Ammon's horn (tissue), 1 donor: ENCODE measurements at places on chromosomes 13 and 19.

DNA sequence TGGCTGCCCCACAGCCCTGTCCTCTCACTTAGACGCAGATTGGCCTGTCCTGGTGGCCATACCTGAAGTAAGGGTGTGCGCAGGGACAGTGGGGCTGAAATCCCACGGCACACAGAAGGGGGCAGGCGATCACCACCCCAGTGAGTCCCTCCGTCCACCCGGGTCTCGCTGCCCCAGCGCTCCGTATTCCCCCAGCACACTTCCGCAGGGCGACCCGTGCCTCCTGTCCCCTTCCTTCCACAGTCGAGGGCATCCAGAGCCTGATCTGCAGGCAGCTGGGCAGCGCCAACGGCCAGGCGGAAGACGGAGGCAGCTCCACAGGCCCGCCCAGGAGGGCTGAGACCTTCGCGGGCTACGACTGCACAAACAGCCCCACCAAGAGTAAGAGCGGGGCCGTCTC is 25.3 kb downstream of the PEX11G start:
- no peak for DNase-seq

DNA sequence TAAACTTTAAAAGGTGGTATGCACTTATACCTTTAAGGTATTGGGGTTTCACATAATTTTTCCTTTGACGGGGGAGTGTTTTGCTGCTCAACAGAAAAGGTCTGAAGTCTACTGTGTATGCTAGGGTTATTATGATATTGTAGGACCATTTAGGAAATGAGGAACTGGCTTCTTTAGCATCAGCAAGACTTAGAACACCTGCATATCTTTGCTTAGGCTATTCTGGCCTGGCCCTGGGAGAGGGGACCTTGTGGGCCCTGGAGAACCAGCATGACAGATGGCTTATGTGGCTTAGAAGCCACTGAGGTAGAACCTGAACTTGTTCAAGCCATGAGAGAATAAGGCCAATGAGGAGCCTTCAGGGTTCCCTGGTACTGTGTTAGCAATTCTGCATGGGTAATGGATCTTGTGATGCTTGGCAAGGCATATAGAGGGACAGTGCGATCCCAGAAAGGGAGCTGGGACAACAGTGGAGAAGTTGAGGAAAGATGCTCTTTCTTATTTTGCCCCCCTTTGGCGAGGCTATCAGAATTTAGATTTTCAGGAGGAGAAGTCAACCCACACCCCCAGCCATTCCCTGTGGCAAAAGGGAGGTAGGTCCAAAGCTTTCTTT is 4.3 kb downstream of the RGCC start:
- DNase-seq: no peak

DNA sequence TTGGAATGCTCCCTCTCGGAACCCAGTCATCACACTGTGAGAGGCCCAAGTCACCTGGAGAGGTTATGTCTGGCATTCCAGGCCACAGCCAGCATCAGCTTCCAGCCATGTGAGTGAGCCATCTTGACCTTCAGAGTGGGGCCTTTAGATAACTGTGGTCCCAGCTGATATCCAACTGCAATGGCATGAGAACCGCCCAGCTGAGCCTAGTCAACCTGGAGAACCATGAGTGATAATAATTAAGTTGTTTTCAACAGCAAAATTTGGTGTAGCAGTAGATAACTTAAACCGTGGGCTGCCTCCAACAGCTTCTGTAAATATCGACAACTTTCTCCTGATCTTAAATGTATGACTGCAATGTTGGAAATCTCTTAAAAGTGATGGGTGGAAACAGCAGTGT is 24.6 kb downstream of the DYRK1B start:
- DNase-seq: no peak

- DNase-seq: no peak
Measured at GRCh38 chr19:54444737-54445136, 4.3 kb upstream of the LENG8 start.

DNA sequence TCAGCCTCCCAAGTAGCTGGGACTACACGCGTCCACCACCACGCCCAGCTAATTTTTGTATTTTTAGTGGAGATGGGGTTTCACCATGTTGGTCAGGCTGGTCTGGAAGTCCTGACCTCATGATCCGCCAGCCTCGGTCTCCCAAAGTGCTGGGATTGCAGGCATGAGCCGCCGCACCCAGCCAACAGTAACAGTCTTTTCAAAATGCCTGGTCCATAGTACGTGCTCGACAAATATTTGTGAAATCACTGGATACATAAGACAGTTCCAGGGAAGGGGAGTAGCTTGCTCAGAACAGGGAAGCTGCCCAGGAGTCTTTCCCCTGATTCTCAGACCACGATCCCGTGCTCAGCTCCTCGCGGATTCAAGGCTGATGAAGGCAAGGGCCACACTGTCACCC is 30.5 kb downstream of the CACNG6 start:
- no peak for DNase-seq

GRCh38 chr13:47499358-47500150 is 501.5 kb downstream of the SUCLA2 start:
- no peak for DNase-seq

- DNase-seq: peak; percentile 80
Measured at GRCh38 chr13:74062933-74063332, 71.3 kb downstream of the KLF12 start.

- no peak for DNase-seq
Measured at GRCh38 chr13:28735481-28736029, 16.8 kb upstream of the SLC46A3 start.

DNA sequence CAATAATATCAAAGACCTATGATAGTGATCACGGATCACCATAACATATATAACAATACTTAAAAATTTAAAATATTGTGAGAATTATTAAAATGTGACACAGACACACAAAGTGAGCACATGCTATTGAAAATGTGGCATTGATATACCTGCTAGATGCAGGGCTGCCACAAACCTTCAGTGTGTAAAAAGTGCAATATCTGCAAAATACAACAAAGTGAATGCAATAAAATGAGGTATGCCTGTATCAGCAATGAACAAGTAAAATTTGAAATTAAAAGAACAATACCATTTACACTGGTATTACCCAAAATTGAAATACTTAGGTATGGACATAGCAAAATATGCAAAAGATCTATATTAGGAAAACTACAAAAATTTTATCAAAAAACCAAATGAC is 1217.8 kb upstream of the PCDH20 start:
- no peak for DNase-seq

GRCh38 chr19:39329948-39330347 is 5.9 kb downstream of the GMFG start:
- no peak for DNase-seq

GRCh38 chr13:48775804-48776203 is 122.1 kb downstream of the CYSLTR2 start:
- DNase-seq: no peak

DNA sequence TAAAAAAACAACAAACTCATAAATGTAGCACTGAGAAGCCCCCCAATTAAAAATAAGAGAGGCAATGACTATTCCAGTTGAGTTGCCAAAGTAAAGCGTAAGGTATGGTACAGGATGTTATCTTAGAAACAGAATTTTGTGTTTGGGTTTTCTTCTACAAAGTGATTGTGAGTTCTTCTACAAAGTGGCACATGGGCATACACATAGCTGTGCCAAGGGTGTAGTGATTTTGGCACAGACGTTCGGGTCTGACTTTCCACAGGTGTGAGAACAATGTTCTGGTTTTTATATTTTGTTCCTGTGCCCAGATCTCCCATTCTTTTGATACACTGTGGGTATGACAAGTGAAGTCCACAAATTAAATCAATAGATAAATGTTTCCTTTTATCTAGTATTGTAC is 190.1 kb upstream of the CSNK1A1L start:
- no peak for DNase-seq

DNA sequence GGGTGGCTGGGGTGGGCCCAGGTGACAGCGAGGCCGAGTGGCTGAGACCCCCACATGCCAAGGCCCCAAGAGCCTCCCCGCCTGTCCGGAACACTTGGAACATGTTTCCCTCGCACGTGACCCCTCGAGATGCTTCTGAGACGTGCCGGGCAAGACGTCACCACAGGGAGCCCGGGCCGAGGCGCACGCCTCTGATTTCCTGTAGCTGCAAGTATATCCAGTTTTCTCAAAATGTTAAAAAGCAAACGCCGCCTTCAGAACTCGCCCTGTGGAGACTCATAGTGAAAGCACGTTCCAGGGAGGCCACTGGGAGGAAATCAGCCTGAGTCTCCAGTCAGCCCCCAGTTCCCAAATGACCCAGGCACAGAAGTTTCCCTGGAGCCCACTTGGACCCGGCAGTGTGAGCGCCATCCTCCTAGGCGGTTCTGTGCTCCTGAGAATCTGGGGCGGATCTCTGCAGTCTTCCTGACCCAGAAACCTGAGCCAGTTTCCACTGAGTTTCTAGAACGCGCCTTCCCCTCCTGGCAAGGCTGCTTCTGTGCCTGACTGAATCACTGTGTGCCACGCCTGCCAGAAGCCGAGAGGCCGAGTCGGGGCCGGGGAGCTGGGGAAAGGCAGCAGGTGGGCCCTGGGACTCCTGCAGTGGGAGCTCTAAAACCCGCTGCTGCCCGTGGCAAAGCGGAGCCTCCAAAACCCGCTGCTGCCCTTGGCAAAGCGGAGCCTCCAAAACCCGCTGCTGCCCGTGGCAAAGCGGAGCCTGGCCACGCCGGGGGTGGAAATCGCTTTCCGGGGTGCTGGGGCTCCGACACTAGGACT is 179.3 kb downstream of the KDM4B start:
- DNase-seq: peak; percentile 63

DNA sequence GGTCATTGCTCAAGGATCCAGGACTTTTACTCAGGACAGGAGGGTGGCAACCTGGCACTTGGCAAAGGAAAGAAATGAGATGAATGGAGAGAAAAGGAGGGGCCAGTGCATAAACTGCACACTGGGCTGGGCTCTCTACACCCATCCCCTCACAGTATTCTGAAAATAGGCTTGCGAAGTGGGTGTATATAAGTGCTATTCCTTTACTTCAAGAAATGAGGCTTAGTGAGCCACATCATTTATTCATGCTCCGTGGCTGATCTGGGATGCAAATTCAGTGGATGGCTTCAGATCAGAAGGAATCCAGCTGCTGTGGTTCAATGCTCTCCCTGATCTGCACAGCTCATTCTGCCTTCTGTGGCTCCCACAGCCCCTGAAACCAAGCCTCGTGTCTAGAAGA is 297.7 kb downstream of the UQCRFS1 start:
- no peak for DNase-seq

- peak; percentile 13 for DNase-seq
Measured at GRCh38 chr13:39107561-39107960, 69.3 kb downstream of the NHLRC3 start.

GRCh38 chr13:110185696-110186095 is 121.3 kb downstream of the COL4A1 start:
- DNase-seq: no peak

- DNase-seq: no peak
Measured at GRCh38 chr13:29785978-29786377, 64.4 kb downstream of the UBL3 start.

GRCh38 chr13:43848001-43848649 is 31.4 kb downstream of the CCDC122 start:
- DNase-seq: no peak

DNA sequence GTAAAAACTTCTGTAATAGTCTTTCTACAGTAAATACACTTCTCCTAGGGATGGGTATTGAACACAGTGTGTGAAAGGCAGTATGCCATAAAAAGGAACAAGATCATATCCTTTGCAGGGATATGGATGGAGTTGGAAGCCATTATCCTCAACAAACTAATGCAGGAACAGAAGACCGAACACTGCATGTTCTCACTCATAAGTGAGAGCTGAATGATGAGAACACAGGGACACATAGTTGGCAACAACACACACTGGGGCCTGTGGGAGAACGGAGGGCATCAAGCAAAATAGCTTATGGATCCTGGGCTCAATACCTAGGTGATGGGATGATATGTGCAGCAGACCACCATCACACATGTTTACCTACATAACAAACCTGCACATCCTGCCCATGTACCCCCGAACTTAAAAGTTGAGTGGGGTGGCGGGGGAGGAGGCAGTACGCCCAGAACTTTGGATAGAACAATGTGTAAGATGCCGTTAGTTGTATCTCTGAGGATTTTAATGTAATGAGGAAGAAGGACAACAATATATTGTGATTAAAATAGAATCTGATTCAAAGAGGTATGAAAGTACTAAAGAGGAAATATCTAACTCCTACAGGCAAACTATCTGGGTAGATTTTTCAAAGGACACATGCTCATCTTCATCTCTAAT is 183.2 kb downstream of the NDFIP2 start:
- DNase-seq: no peak

DNA sequence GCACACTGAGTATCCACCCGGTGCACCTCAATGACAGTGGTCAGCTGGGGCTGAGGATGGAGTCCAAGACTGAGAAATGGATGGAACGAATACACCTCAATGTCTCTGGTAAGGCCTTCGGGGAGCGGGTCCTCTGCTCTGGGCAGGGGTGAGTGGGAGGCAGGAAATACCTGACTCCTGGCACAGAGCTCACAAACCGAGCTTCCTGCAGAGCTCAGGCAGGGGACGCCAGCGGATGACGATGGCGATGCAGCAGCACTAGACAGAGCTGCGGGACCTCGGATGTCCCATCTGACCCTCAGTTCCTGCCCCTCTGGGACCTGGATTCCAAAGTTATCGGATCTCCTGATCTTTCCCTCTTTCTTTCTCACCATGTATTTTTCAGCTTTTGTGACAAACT is 3.8 kb downstream of the CD22 start:
- no peak for DNase-seq

GRCh38 chr19:13012690-13013608 is 17.7 kb downstream of the NFIX start:
- no peak for DNase-seq

DNA sequence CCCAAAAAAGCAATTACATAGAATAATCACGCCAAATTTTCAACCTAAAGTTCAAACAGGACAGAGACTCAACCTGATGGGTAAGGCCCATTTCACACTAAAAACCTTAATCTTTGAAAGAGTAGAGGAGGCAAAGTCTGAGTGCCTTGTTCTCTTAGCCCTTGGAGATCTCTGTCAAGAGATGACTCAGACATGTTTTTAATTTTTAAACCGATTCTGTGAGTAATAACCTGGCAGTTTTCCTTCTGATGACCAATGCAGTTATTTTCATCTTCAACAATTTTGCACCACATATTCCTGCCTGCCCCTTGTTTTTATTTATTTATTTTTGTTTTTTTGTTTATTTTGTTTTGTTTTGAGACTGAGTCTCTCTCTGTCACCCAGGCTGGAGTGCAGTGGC is 11.5 kb upstream of the TNFSF9 start:
- no peak for DNase-seq

- DNase-seq: no peak
Measured at GRCh38 chr13:33272531-33273124, 12.9 kb downstream of the STARD13 start.

DNA sequence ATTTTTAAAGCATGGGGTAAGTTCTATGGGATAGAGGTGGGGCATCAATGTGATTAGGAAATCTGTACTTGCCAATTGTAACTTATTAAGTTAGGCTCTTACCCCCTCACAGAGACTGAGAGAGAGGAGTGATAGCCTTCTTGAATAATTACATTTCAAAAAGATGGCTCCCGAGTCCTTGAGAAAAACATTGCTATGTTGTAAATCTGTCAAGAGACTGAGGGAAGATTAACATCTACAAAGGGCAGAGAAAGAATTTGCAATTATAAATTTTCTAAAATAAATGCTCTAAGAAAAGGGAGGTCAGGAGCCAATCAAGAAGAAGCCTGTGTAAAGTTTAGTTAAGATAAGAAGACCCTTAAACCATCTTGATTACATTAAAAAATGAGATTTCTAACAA is 1570.8 kb downstream of the OLFM4 start:
- no peak for DNase-seq
